ENCODE measurements at places on chromosomes 3 and 15. TPM values are rescaled to one million over a fixed set of nuclear protein-coding genes. Genes with fewer than 3 reads are reported as not detected.

DNA sequence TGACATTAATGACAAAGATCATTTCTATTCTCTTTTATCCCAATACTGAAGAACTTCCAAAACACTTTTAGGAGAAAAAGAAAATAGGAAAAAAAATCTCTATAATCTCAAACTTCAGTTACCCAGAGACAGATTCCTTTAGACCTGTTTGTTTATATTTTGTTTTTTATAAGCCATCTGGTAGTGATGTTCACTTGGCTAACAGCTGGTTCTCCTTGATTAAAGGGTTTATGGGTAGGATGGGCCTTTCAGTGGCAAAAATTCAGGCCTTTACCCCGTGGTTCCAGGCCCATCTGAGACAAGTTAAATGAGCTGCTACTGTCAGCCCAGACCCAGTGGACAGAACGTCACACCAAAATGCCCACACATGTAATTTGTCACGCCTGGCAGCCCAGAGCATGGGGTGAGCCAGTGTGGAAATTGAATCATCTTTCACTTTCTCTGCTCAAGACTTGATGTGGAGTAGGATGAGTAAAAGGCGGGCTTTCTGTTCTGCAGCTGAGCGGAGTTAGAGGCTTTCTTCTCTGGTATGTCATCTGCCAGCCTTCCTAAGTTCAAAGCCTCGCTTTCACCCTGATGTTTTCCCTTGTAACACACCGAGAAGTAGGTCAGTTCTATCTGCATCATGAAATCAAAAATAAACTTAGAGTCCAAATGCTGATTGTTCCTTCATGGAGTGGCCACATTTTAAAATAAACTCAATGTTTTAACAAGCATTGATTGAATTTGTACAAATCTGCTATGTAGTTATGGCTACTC is 62.5 kb upstream of the SKOR1 start:
- no peak for DNase-seq

GRCh38 chr15:53202876-53203275 is 412.7 kb upstream of the ONECUT1 start:
- DNase-seq: no peak

DNA sequence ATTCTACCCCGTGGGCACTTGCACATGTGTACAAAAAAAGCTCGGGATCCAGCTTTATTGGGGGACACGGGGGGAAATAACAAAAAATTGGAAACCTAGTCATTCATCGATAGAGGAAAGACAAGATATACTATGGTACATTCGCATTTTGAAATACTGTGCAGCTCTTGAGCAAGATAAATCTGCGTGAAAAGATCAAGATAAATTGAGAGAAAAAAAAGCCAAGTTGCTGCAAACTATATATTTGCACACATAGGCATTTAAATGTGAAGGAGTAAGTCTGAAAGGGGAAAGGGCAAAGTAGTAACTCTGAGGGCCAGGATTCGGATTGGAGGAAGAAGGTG is 620 bp upstream of the UBR1 start:
- no peak for DNase-seq

DNA sequence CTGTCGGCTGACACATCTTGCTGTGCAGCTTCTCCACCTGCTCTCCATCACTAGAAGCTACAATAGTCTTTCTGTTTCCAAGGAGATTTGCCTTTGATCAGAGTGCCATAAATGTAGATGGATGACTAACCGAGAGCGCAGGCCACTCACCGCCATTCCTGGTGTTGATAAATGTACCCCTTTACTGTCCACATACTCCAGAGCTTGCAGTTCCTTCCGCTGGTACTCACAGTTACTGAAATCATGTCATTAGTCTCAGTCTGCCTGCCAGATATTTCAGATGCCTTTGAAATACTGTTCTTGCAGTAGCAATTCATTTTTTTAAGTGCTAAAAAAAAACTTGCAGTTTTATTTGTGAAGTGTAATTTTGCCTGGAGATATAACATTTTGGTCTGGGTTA is 72.3 kb downstream of the BLM start:
- no peak for DNase-seq

Gene SKOR1
- not detected for total RNA-seq

DNA sequence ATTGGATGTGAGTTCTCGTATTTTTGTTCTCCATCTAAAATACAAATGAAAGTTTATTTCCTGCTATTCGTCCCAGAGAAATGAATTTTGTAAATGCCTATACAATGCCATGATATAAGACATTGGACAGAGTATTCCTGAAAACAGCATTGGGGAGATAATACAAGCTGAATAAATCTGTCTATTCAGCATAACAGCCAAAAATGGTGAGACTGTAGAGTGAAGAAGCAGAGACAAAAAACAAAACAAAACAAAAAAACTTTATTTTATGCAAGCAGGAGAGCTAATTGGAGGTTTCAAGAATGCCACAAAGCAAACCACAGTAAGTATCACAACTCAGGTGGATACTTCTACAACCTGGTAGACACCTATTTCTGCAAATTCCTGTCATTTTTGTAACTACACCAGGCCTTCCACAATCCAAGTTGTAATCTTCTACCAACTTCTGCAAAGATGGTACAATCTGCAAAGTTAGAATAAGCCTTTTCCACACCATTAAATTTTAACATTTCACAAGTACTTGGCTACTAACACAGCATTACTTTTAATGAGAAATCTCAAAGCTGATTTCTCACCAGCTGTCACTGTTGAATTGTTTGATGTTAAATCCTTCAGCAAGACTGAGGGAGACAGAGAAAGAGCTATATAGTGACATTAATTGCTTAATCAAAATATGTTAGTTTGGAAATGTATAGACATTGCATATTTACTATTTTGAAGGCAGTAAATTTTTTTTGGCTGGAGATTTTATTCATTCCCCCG is 163.1 kb downstream of the CLSTN2 start:
- no peak for DNase-seq

Gene TTBK2
- total RNA-seq: 21.9 TPM
